Hepatocyte (in vitro differentiated cells): ENCODE measurements at places on chromosomes 5 and 9. TPM values are rescaled to one million over a fixed set of nuclear protein-coding genes. Genes with fewer than 3 reads are reported as not detected.
A peak's percentile ranks its signal among the peaks of the same experiment; 100 is the strongest.

DNA sequence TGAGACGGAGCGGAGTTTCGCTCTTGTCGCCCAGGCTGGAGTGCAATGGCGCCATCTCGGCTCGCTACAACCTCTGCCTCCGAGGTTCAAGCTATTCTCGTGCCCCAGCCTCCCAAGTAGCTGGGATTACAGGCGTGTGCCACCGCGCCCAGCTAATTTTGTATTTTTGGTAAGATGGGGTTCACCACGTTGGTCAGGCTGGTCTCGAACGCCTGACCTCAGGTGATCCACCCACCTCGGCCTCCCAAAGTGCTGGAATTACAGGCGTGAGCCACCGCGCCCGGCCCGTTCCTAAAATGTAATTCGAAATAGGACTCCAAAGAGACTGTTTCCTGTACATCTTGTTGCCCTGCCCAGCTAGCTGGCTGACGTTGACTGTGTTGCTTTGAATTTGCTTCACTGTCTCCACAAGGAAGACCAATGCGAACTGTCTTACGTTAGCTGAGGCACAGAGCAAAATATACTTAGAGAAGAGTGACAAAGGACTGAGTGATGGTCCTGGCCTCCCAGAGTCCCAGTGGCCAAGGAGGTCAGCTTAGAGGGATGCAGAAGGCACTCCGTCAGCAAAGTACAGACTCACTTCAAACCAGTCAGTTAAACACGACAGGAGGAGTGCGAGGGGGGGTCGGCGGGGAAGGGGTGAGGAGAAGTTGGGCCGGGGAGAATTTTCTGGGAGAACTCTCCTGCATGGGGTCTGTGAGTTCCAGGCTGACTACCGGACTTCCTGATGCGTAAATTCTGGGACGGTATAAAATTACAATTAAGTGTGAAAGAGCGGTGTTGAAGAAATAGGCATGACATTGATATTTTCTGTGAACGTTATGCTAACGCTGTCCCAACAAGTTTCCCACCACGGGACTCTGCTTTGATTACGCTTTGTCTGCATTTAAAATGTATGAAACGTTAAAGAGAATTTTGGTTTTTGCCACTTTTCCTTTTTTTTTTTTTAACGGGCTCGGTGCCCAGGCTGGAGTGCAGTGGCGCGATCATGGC lies 6.8 kb upstream of the TRIM41 start:
- no peak for DNase-seq
- H3K4me3 ChIP-seq = peak overlapping the region; percentile 25
- no peaks in the 10 kb centered on the region for H3K4me1 ChIP-seq
- H3K27me3 ChIP-seq = peaks cover 4% of the 10 kb centered on the region

- no peaks in the 10 kb centered on the region for H3K36me3 ChIP-seq
- no peaks in the 10 kb centered on the region for H3K27me3 ChIP-seq
- peak overlapping the region; percentile 59 for H3K27ac ChIP-seq
- H3K4me3 ChIP-seq = no peak overlapping the region
Observed at GRCh38 chr9:115668521-115668920, 485.1 kb upstream of the PAPPA start.

DNA sequence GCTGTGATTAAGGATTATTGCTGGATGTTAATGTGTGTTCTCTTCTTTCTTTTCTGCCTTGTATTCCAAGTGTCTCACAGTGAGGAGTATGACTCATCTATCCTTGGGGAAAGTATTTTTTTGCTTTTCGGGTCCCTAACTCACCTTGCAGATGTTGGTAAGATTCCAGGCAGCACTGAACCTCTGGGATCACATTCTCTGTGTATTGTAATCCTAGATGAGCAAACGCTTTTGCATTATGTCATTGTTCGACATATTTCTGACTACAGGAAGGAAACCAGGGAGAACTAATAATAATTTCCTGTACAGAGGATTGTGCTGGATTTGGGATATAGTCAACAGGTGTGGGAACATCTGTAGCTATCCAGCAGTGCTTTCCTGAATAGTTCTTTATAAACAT lies 246.1 kb upstream of the TUT7 start:
- no peak overlapping the region for H3K27ac ChIP-seq
- no peak for DNase-seq
- peaks cover 16% of the 10 kb centered on the region for H3K4me1 ChIP-seq
- H3K36me3 ChIP-seq = no peaks in the 10 kb centered on the region
- H3K27me3 ChIP-seq = no peaks in the 10 kb centered on the region

DNA sequence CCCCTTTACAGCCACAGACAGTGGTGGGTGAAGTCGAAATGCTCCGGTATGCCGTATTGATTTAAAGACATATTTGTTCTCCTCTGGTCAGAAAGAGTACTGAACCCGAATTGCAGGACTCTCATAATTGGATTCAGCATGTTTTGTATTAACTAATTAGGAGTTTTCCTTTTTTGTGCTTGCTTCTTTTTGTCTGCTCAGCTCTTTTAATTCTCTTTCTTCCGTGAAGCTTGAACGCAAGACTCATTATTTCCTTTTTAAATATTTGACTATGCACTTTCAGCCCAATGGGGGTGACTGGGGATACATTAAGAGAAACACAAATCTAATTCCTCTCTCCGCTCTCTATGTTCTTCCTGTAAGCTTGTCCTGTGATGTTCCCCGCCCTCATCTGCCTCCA lies 246.6 kb upstream of the IRX2 start:
- H3K4me1 ChIP-seq = no peaks in the 10 kb centered on the region
- H3K4me3 ChIP-seq = no peak overlapping the region
- H3K36me3 ChIP-seq = no peaks in the 10 kb centered on the region
- no peak overlapping the region for H3K27ac ChIP-seq
- H3K27me3 ChIP-seq = no peaks in the 10 kb centered on the region
- DNase-seq = no peak

- H3K27ac ChIP-seq = no peak overlapping the region
- no peak for DNase-seq
- H3K4me3 ChIP-seq = no peak overlapping the region
- H3K27me3 ChIP-seq = no peaks in the 10 kb centered on the region
Observed at GRCh38 chr9:2824564-2824963, 19.3 kb downstream of the PUM3 start.

DNA sequence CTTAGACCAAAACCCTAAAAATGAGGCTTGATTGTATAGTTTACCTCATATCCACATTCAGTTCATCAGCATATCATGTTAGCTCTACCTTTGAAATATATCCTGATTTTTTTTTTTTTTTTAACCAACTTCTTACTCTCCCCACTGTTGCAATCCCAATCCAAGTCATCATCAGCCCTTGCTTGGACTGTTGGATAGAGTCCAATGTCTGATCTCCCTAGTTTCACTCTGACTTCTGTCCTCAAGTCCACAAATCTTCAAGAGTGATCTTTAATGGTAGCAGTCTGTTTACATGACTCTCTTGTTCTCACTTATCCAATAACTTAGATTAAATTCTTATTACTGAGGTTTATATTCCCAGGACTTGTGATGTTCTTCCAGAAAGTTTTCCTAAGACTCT lies 30.8 kb downstream of the NAA35 start:
- no peaks in the 10 kb centered on the region for H3K36me3 ChIP-seq
- no peaks in the 10 kb centered on the region for H3K4me1 ChIP-seq
- no peak overlapping the region for H3K4me3 ChIP-seq
- H3K27ac ChIP-seq = no peak overlapping the region
- no peaks in the 10 kb centered on the region for H3K27me3 ChIP-seq

DNA sequence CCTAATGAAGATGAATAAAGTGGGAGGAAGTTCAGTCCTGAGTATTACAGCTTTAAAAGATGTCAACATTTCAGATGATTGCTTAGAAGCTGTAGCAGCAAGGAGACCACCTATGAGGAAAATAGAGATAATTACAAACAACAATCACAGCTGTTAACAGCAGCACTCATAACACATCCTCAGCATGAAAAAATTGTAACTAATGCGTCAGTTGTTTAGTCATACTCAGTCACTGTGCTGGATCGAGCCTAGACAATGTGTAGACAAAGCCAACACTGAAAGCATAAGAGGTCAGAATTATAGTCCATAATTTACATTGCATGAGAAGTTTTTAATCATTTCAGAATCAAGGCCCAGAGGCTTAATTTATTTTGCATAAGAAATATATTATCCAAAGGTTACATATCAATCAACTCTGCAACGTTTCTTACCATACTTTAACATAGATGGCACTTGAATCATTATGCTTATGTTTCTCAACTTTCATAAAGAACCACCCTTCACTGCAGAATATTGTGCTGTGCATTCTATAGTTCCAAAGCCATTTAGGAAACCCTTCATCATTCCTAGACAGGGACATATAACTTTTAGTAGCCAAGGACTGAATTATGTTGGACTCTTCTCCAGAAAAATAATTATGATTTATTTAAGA lies 60.2 kb upstream of the HAPLN1 start:
- H3K4me3 ChIP-seq = no peak overlapping the region
- H3K27ac ChIP-seq = no peak overlapping the region
- no peaks in the 10 kb centered on the region for H3K27me3 ChIP-seq
- H3K4me1 ChIP-seq = peaks cover 6% of the 10 kb centered on the region

GRCh38 chr5:41882765-41883164 lies 12.5 kb upstream of the OXCT1 start:
- no peaks in the 10 kb centered on the region for H3K36me3 ChIP-seq
- H3K4me3 ChIP-seq = no peak overlapping the region
- no peak for DNase-seq
- H3K27me3 ChIP-seq = no peaks in the 10 kb centered on the region
- peaks cover 6% of the 10 kb centered on the region for H3K4me1 ChIP-seq
- no peak overlapping the region for H3K27ac ChIP-seq

DNA sequence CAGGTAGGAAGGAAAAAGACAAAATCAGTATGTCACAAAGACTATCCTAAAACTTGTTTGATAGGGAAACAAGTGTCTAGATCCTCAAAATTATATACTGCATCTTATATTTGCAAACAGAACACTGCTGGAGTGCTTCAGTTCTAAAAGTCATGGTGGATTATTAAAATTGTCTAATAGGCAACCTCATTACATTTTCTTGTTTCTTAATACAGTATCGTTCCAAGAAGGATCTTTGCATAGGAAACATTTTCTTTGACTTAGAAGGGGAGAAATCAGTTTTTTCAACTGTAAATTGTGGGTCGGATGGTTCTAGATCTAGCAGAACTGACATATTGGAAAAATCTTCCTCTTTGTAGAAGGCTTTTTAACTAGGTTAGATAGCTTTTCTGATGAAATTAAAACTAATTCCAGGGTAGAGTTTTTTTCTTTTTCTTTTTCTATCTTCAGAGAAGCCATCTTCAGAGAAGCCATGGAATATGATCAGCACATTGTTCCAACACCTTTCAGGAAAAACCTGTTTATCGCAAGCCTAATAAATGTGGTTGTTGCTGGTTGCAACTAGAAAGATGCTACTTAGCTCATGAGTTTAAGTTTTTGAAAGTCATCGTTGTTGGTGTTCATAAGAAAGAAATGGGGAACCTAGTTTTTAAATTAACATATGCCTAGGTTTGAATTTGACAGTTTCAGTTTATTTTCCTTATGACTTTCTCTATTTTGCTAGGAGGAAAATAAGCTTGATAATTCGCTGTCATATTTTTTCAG lies 7.4 kb downstream of the CPEB4 start:
- H3K27me3 ChIP-seq = no peaks in the 10 kb centered on the region
- H3K4me1 ChIP-seq = no peaks in the 10 kb centered on the region
- DNase-seq = no peak
- H3K4me3 ChIP-seq = no peak overlapping the region

DNA sequence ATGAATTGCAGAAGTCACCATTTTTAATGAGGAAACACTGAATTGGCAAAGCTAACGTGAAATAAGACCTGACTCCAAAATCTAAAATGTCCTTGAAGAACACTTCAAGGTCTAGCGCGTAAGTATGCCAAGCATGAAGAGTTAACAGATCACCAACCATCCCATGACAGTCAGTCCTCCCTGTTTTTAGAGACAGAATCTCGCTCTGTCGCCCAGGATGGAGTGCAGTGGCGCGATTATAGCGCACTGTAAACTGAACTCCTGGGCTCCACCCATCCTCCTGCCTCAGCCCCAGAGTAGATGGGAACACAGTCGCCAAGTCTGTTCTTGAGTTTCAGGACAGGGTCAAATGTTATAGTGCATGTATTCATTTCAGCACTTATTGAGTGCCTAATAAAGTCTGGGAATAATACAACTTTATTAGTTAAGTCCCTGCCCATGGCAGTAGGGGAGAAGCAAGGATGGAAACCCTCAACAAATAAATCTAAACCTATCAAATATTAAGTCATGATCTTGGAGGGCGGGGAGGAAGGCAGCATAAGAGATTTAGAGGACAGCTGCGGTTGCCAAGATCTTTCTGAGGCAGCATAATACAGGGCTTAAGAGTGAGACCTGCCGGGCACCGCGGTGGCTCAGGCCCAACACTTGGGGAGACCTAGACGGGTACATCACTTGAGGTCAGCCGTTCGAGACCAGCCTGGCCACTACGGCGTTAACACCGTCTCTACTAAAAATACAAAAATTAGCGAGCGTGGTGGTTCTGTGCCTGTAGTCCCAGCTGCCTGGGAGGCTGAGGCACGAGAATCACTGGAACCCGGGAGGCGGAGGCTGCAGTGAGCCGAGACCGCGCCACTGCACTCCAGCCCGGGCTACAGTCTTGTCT lies 1.1 kb downstream of the ATPSCKMT start:
- peaks cover 20% of the 10 kb centered on the region for H3K4me1 ChIP-seq
- DNase-seq = no peak
- H3K36me3 ChIP-seq = no peaks in the 10 kb centered on the region
- peak overlapping the region; percentile 60 for H3K4me3 ChIP-seq

DNA sequence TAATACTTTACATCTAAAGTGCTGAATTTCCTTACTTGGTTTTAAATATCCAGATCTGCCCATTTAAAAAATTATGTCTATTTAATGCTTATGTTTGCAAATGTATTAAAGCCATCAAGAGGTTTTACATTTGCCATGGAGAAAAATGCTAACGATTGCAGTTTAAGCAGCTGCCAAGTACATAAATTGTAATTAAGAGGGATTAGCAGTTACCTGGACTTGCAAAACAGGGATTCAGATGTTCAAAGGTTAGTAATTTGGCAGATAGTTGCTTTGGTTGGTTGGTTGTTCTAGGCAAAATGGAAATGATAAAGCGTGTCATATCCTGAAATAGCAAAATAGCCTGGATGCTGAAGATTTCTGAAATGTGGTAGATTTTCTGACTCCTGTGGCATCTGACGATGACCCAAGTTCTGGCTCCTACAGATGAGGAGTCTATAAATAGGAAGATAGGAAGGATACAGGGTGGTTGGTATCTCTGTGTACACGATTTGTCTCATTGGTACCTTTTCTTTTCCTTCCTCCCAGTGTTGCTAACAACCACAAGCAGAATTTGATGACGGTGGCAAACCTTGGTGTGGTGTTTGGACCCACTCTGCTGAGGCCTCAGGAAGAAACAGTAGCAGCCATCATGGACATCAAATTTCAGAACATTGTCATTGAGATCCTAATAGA lies 282.9 kb downstream of the NR3C1 start:
- H3K4me3 ChIP-seq = no peak overlapping the region
- H3K27me3 ChIP-seq = no peaks in the 10 kb centered on the region
- H3K36me3 ChIP-seq = no peaks in the 10 kb centered on the region
- DNase-seq = no peak

The IFNB1 gene
- total RNA-seq = not detected in 2 replicates

The NFIB gene
- total RNA-seq = 22.8 and 27.3 TPM in 2 replicates

The PCDH12 gene
- 1.1 and 4.5 TPM in 2 replicates for total RNA-seq

The C8G gene
- 5.7 and 15.7 TPM in 2 replicates for total RNA-seq

The PCDHA12 gene
- total RNA-seq = 18.7 TPM in 2 replicates

The VCAN gene
- total RNA-seq = 367 and 398 TPM in 2 replicates
